ENCODE measurements at places on chromosomes 5 and 9. TPM values are rescaled to one million over a fixed set of nuclear protein-coding genes. Genes with fewer than 3 reads are reported as not detected.

FOXD4L5 gene
- 0.07 TPM for total RNA-seq

AKNA gene
- total RNA-seq: 135 TPM

ADAMTSL1 gene
- not detected for total RNA-seq

SIGMAR1 gene
- total RNA-seq: 68.0 TPM

C7 gene
- total RNA-seq: not detected

NLN gene
- total RNA-seq: 30.9 TPM

NUDT2 gene
- 22.9 TPM for total RNA-seq

MUSK gene
- not detected for total RNA-seq

NUTM2G gene
- total RNA-seq: not detected

SV2C gene
- total RNA-seq: 0.02 TPM

PCDHGB6 gene
- total RNA-seq: not detected

STOML2 gene
- total RNA-seq: 201 TPM

EGR1 gene
- 48.8 TPM for total RNA-seq

SLC36A2 gene
- not detected for total RNA-seq

SMIM33 gene
- total RNA-seq: 0.50 TPM

GRIA1 gene
- total RNA-seq: not detected

GMCL2 gene
- total RNA-seq: not detected

PLAC8L1 gene
- total RNA-seq: 0.30 TPM

OGN gene
- total RNA-seq: not detected

Measured in activated CD4-positive, alpha-beta T cell treated with anti-CD3 and anti-CD28 coated beads for 36 hours (primary cell).